Kidney (tissue), 22 donors: ENCODE measurements at places on chromosomes 1 and 21. TPM values are rescaled to one million over a fixed set of nuclear protein-coding genes. Genes with fewer than 3 reads are reported as not detected.
A peak's percentile ranks its signal among the peaks of the same experiment; 100 is the strongest.

- peak; percentile 90 for DNase-seq
- no peaks in the 10 kb centered on the region for H3K36me3 ChIP-seq
- no peak overlapping the region for H3K4me3 ChIP-seq
- no peaks in the 10 kb centered on the region for H3K27me3 ChIP-seq
Measured at GRCh38 chr1:26321315-26322041, 3.7 kb downstream of the CD52 start.

The GJA5 gene
- 36.4 TPM for polyA plus RNA-seq

DNA sequence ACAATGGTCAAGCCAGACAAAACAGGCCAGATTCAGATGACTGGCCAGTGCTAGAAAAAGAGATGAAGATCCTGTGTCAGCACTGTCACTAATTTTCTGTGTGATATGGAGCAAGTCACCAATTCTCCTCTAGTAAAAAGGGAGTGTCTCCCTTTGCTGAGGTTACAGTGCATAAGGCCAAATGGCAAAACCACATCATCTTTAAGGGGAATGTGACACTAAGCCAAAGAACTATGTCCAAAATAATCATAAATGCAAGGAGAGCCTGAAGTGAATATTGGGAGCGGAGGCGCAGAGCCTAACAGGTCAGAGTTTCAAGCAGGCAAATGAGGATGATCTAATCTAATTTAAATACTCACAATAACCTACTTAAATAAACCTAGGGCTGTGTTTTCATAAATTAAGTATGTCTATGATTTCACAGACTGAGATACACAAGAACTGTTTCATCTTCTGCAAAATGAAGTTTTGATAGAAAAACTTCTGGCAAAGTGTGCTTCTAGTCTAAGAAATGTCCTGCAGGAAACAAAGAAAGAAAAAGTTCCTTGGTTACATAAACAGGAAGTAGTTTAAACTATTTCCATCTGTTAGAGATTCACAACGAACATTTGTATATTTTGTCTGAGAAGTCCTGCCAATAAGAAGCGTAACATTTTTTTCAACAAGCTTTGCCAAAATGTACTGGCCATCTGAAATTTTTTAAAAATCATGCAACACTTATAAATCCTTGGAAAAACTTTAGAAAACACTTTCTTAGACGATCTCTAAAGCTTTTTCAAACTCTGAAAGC lies 290.2 kb downstream of the LRRC40 start:
- H3K4me3 ChIP-seq: no peak overlapping the region
- peak; percentile 21 for DNase-seq
- H3K27me3 ChIP-seq: no peaks in the 10 kb centered on the region
- no peaks in the 10 kb centered on the region for H3K36me3 ChIP-seq

GRCh38 chr1:85278853-85279314 lies 2.5 kb upstream of the BCL10 start:
- H3K27ac ChIP-seq: no peak overlapping the region
- no peak overlapping the region for H3K4me3 ChIP-seq
- peaks cover 11% of the 10 kb centered on the region for H3K4me1 ChIP-seq
- no peaks in the 10 kb centered on the region for H3K27me3 ChIP-seq
- no peak for DNase-seq

The VAV3 gene
- 61.6 TPM for polyA plus RNA-seq

The UTS2 gene
- polyA plus RNA-seq: not detected

The CYP4A22 gene
- polyA plus RNA-seq: 108 TPM

- H3K4me3 ChIP-seq: no peak overlapping the region
- no peaks in the 10 kb centered on the region for H3K27me3 ChIP-seq
- no peaks in the 10 kb centered on the region for H3K4me1 ChIP-seq
- DNase-seq: no peak
Measured at GRCh38 chr1:247936415-247936814, 11.7 kb downstream of the OR2AJ1 start.

DNA sequence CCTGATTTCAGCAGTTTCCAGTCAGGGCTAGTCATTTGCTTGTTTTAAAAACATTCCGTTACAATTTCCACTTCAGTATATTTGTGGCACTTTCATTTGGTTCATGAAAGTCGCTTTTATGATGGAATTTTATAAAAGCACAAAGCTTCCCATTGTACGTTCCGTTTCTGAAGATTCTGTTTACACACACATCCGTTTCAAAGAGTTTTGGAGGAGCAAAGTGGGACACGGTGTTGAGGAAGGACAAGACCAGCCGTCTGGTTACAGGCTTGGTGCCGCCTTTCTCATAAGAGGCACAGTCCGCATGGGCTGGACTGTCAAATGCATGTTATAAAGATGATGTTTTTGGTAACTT lies 60.3 kb downstream of the FAAP20 start:
- no peak overlapping the region for H3K4me3 ChIP-seq
- no peaks in the 10 kb centered on the region for H3K27me3 ChIP-seq
- H3K27ac ChIP-seq: no peak overlapping the region
- no peak for DNase-seq

The TMEM9 gene
- polyA plus RNA-seq: 166 TPM

DNA sequence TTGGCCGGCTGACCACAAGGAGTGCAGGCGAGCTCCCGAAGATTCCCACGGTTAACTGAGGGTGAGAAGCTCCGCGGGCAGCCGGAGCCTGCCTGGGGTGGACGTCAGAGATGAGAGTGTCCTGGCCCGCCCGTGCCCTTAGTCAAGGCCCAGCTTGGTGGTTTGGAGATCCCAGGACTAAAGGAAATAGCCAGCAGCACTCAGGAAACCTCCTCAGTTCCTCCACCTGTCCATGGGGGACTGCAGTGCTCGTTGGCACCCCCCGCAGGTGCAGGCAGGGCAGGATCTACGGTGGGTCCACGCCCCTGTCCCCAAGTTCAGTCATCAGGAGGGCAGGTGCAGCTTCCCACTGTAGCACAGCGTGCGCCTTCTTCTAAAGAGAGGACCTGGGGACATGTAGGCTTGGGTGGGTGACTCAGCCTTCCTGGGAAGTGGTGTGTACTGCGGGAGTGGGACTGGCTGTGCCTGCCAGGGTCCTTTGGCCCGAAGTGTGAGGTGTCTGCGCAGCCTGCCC lies 32.5 kb downstream of the SLX9 start:
- no peaks in the 10 kb centered on the region for H3K36me3 ChIP-seq
- H3K4me1 ChIP-seq: no peaks in the 10 kb centered on the region
- DNase-seq: no peak

The NECAP2 gene
- polyA plus RNA-seq: 49.9 TPM

GRCh38 chr21:34133802-34134201 lies 60.4 kb downstream of the MRPS6 start:
- DNase-seq: no peak
- H3K27ac ChIP-seq: no peak overlapping the region
- no peak overlapping the region for H3K4me3 ChIP-seq
- no peaks in the 10 kb centered on the region for H3K27me3 ChIP-seq

- peaks cover 17% of the 10 kb centered on the region for H3K27me3 ChIP-seq
- H3K36me3 ChIP-seq: no peaks in the 10 kb centered on the region
- H3K4me1 ChIP-seq: no peaks in the 10 kb centered on the region
- H3K27ac ChIP-seq: no peak overlapping the region
- no peak overlapping the region for H3K4me3 ChIP-seq
- no peak for DNase-seq
Measured at GRCh38 chr1:38135625-38136414, 89.2 kb upstream of the POU3F1 start.

The LCE3D gene
- polyA plus RNA-seq: not detected

GRCh38 chr1:176058686-176059085 lies 148.4 kb downstream of the COP1 start:
- H3K36me3 ChIP-seq: no peaks in the 10 kb centered on the region
- no peak overlapping the region for H3K4me3 ChIP-seq
- no peaks in the 10 kb centered on the region for H3K27me3 ChIP-seq
- no peak overlapping the region for H3K27ac ChIP-seq

GRCh38 chr1:212235857-212236256 lies 49.4 kb upstream of the PPP2R5A start:
- H3K27me3 ChIP-seq: no peaks in the 10 kb centered on the region
- peaks cover 18% of the 10 kb centered on the region for H3K4me1 ChIP-seq
- H3K27ac ChIP-seq: peak overlapping the region; percentile 39
- no peak for DNase-seq
- H3K4me3 ChIP-seq: no peak overlapping the region
- H3K36me3 ChIP-seq: no peaks in the 10 kb centered on the region

DNA sequence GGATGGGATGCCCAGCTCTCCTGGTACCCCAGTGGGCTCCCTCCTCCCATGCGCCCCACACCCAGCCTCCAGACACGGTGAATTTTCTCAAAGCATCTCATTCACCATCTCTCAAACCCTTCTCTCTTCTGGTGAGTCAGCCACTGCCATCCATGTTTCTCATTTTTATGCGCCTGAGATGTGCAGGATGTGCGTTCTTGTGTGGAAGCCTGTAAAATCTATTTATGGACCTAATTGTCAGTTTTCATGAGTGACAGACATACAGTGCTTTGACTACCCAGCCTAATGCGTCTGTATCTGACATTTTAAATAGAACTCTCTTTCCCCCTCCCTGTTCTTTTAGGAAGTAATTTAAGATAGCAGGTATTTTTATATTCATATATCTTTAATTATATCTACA lies 158.8 kb downstream of the DAB1 start:
- no peaks in the 10 kb centered on the region for H3K4me1 ChIP-seq
- no peak for DNase-seq
- no peak overlapping the region for H3K27ac ChIP-seq
- no peaks in the 10 kb centered on the region for H3K36me3 ChIP-seq
- no peaks in the 10 kb centered on the region for H3K27me3 ChIP-seq

DNA sequence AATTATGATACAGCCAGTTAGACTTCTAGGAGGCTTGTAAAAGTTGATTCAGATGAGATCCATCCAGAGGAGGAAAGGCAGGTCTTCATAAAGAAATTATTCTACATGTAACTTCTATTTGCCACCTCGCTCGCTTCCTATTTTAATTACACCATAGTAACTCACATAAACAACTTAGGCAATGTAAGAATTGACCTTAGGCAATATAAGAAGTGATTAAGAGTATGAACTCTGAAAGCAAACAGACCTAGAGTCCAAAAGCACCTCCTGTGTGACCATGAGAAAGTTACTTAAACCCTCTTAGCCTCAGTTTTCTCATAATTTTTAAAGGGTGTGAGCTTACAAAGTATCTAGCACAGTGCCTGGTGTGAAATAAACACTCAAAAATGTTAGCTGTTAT lies 192.7 kb upstream of the NFIA start:
- no peak overlapping the region for H3K4me3 ChIP-seq
- no peaks in the 10 kb centered on the region for H3K27me3 ChIP-seq
- H3K4me1 ChIP-seq: no peaks in the 10 kb centered on the region
- no peak for DNase-seq
- no peak overlapping the region for H3K27ac ChIP-seq

GRCh38 chr1:56534130-56534651 lies 45.2 kb downstream of the PLPP3 start:
- no peak overlapping the region for H3K27ac ChIP-seq
- H3K27me3 ChIP-seq: no peaks in the 10 kb centered on the region
- H3K4me3 ChIP-seq: no peak overlapping the region
- DNase-seq: no peak
- peaks cover 23% of the 10 kb centered on the region for H3K36me3 ChIP-seq
- H3K4me1 ChIP-seq: peaks cover 46% of the 10 kb centered on the region

DNA sequence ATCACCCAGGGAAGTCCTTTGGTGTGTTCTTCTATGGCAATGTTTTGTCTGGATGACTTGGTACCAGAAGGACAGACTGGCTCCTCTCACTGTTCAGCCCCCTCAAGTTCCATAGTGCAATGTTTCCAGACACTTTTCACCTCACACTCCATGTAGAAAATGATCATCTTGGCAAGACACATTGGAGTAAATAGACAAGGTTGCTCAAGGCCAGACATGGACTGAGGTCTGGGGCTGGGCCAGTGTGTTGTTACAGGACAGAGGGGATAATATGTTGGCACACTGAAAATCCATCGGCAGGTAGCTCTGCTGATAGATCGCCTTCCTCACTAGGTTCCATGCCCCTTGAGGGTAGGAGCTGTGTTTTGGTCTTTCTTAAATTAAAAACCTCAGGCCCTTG lies 51.5 kb downstream of the C1orf21 start:
- H3K27ac ChIP-seq: no peak overlapping the region
- H3K4me1 ChIP-seq: no peaks in the 10 kb centered on the region
